A549 treated with dexamethasone at 1 μM for 4 hours (cell line): ENCODE measurements at places on chromosomes 1 and 21. TPM values are rescaled to one million over a fixed set of nuclear protein-coding genes. Genes with fewer than 3 reads are reported as not detected.

The PCSK9 gene
- 1.8 to 3.2 TPM (median 2.5 TPM) in 5 replicates for total RNA-seq

The SH3D21 gene
- 1.5 to 3.3 TPM (median 2.5 TPM) in 5 replicates for total RNA-seq

The LCA5L gene
- 1.2 to 1.8 TPM (median 1.5 TPM) in 5 replicates for total RNA-seq

The ROR1 gene
- total RNA-seq = 8.5 to 11.5 TPM (median 10.5 TPM) in 5 replicates

The CLCA1 gene
- 0.04 TPM in 1 of 5 replicates, not detected in the others for total RNA-seq

The S100A3 gene
- total RNA-seq = 120 to 134 TPM (median 130 TPM) in 5 replicates

The CIART gene
- 1.9 to 3.3 TPM (median 2.5 TPM) in 5 replicates for total RNA-seq

The CD247 gene
- 0.54 to 0.87 TPM (median 0.61 TPM) in 5 replicates for total RNA-seq

The ARPC5 gene
- total RNA-seq = 151 to 184 TPM (median 175 TPM) in 5 replicates

The FBLIM1 gene
- 17.2 to 30.9 TPM (median 24.8 TPM) in 5 replicates for total RNA-seq
